A549 treated with ZK216348 at 1 μM for 4 hours (cell line): ENCODE measurements at places on chromosomes 12 and 14. TPM values are rescaled to one million over a fixed set of nuclear protein-coding genes. Genes with fewer than 3 reads are reported as not detected.

Gene PIWIL1
- not detected in 5 replicates for total RNA-seq

Gene SMCO2
- total RNA-seq: 0.18 to 0.36 TPM in 2 of 5 replicates, not detected in the others

Gene BBS10
- total RNA-seq: 2.1 to 5.0 TPM (median 4.7 TPM) in 5 replicates

Gene NKX2-8
- 1.4 to 4.5 TPM (median 3.9 TPM) in 5 replicates for total RNA-seq

Gene VWF
- total RNA-seq: 0.24 to 0.40 TPM (median 0.26 TPM) in 5 replicates

Gene SLC25A21
- 0.34 to 2.3 TPM (median 0.75 TPM) in 5 replicates for total RNA-seq

Gene SPTLC2
- total RNA-seq: 23.2 to 35.6 TPM (median 29.2 TPM) in 5 replicates

Gene GPR137C
- 0.09 to 0.34 TPM (median 0.11 TPM) in 5 replicates for total RNA-seq

Gene PCNX4
- total RNA-seq: 23.9 to 45.9 TPM (median 29.7 TPM) in 5 replicates

Gene CLMN
- 4.2 to 6.5 TPM (median 4.3 TPM) in 5 replicates for total RNA-seq

Gene IGF1
- total RNA-seq: not detected in 5 replicates

Gene ESRRB
- total RNA-seq: 0.09 to 0.36 TPM (median 0.26 TPM) in 5 replicates

Gene PRB2
- not detected in 5 replicates for total RNA-seq

Gene ANAPC5
- 86.4 to 94.3 TPM (median 87.2 TPM) in 5 replicates for total RNA-seq

Gene POTEM
- total RNA-seq: not detected in 5 replicates

Gene PLCZ1
- total RNA-seq: not detected in 5 replicates

Gene GPX2
- total RNA-seq: 179 to 281 TPM (median 196 TPM) in 5 replicates

Gene TAS2R43
- total RNA-seq: not detected in 5 replicates

Gene SLCO1B1
- total RNA-seq: 0.15 to 0.53 TPM (median 0.26 TPM) in 5 replicates

Gene RITA1
- total RNA-seq: 19.8 to 35.9 TPM (median 31.9 TPM) in 5 replicates

Gene HRK
- 0.80 to 1.1 TPM (median 0.94 TPM) in 5 replicates for total RNA-seq

Gene DACT1
- total RNA-seq: 0.37 to 0.58 TPM (median 0.47 TPM) in 5 replicates

Gene OTX2
- total RNA-seq: not detected in 5 replicates

Gene CLEC4D
- not detected in 5 replicates for total RNA-seq

Gene RHOJ
- total RNA-seq: not detected in 5 replicates

Gene CLEC1B
- not detected in 5 replicates for total RNA-seq

Gene RACGAP1
- 77.8 to 84.8 TPM (median 81.2 TPM) in 5 replicates for total RNA-seq

Gene FOXN4
- 0.07 TPM in 1 of 5 replicates, not detected in the others for total RNA-seq

Gene RASSF9
- total RNA-seq: 0.39 to 1.0 TPM (median 0.88 TPM) in 5 replicates

Gene CFAP54
- 1.3 to 1.6 TPM (median 1.4 TPM) in 5 replicates for total RNA-seq

Gene GPRC5D
- not detected in 5 replicates for total RNA-seq

Gene TMEM120B
- 8.6 to 14.5 TPM (median 13.0 TPM) in 5 replicates for total RNA-seq

Gene POTEG
- total RNA-seq: not detected in 5 replicates

Gene GYS2
- 0.05 to 0.15 TPM (median 0.09 TPM) in 3 of 5 replicates, not detected in the others for total RNA-seq

Gene HCAR3
- 0.06 to 0.14 TPM (median 0.11 TPM) in 3 of 5 replicates, not detected in the others for total RNA-seq

Gene YLPM1
- 37.5 to 43.7 TPM (median 41.8 TPM) in 5 replicates for total RNA-seq

Gene TSHR
- total RNA-seq: not detected in 5 replicates

Gene ST8SIA1
- total RNA-seq: 0.11 TPM in 1 of 5 replicates, not detected in the others

Gene TMCC3
- 0.83 to 1.6 TPM (median 1.4 TPM) in 5 replicates for total RNA-seq

Gene KANSL2
- 30.4 to 45.9 TPM (median 36.6 TPM) in 5 replicates for total RNA-seq

Gene NOVA1
- 3.5 to 7.6 TPM (median 4.8 TPM) in 5 replicates for total RNA-seq

Gene CLEC2A
- not detected in 5 replicates for total RNA-seq

Gene SERPINA3
- 10.4 to 12.3 TPM (median 11.0 TPM) in 5 replicates for total RNA-seq

Gene PZP
- not detected in 5 replicates for total RNA-seq

Gene STXBP6
- 1.2 to 2.9 TPM (median 2.0 TPM) in 5 replicates for total RNA-seq

Gene KRT2
- total RNA-seq: not detected in 5 replicates

Gene ASPG
- 0.20 TPM in 1 of 5 replicates, not detected in the others for total RNA-seq
